Nucleus accumbens (tissue), 56 donors: ENCODE measurements at places on chromosomes 16 and 17.

GRCh38 chr17:27327397-27327796 lies 33.5 kb downstream of the WSB1 start:
- DNase-seq: no peak

DNA sequence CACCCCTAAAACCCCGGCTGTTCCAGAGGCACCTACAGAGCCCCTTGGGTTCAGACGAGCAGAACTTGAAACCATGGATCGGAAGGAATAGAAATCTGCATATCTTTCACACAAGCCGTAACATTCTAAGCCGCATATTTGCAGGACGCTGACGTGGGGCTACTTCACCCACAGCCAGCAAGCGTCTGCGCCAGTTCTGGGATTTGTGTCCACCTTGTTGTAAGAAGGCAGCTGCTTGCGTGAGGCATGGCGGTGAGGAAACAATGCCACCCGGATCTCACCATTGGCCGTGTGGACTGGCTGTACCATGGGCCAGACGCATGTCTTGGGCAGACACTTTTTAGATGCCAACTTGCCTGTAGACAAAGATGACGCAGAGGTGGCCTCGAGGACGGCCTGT lies 34.5 kb downstream of the TNFRSF13B start:
- DNase-seq: no peak

GRCh38 chr17:81967244-81967532 lies 6.2 kb upstream of the NOTUM start:
- no peak for DNase-seq

DNA sequence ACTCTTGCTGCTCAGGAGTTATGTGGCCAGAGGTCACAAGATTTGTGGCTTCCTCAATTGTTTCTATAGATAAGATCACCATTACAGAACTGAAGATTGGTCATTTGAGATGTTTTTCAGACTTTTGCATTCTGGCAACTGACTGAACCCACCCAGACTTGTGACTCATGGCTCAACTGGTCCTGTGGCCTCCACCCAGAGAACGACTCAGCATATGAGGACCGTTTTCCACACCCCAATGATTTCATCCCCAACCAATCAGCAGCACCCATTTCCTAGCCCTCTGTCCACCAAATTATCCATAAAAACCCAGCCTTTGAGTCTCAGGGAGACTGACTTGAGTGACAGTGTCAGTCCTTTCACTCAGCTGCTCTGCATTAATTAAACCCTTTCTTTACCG lies 143.2 kb upstream of the ASIC2 start:
- DNase-seq: no peak

DNA sequence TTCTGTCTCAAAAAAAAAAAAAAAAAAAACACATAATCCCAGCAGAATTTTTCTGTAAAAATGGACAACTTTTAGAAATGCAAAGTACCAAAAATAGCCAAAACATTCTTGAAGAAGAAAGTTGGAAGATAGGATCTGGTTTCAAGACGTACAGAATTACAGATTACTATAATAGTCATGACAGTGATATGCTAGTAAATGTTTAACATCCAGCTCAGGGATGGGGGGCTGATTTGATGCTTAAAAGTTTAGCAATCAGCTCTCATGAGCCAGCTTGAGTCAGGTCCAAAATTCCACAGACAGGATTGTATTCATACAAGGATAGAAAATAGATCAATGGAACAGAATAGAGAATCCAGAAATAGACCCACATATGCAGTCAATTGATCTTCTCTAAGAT lies 100.5 kb downstream of the CYB561 start:
- no peak for DNase-seq

GRCh38 chr17:61867033-61867432 lies 3.7 kb upstream of the BRIP1 start:
- DNase-seq: no peak

GRCh38 chr16:9331503-9331902 lies 240.1 kb downstream of the HAPSTR1 start:
- no peak for DNase-seq

DNA sequence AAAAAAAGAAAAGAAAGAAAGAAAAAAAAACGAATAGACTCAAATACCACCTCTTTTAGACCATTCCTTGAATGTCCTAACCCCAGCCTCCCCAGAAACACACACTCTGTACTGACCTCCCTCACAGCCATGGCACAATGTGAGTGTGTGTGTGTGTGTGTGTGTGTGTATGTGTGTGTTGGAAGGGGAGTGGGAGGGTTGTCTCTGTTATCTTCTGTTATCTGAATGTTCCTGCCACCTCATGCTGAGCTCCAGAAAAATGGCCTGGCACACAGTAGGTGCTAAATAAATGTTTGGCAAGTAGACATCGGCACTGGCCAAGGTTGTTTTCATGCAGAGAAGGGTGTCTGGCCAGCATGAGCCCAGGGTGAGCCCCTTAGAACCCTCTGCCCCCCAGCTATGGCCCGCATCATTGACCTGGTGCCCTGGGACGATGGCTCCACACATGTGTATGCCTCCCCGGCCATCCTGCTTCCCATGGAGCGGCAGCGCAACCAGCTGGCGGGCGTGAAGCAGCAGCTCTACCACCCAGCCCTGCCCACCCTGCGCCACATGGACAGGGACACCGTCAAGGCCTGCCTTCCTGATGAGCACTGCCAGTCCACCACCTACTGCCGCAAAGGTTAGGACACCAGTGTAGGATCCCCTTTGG lies 6.6 kb upstream of the CNGB1 start:
- no peak for DNase-seq

DNA sequence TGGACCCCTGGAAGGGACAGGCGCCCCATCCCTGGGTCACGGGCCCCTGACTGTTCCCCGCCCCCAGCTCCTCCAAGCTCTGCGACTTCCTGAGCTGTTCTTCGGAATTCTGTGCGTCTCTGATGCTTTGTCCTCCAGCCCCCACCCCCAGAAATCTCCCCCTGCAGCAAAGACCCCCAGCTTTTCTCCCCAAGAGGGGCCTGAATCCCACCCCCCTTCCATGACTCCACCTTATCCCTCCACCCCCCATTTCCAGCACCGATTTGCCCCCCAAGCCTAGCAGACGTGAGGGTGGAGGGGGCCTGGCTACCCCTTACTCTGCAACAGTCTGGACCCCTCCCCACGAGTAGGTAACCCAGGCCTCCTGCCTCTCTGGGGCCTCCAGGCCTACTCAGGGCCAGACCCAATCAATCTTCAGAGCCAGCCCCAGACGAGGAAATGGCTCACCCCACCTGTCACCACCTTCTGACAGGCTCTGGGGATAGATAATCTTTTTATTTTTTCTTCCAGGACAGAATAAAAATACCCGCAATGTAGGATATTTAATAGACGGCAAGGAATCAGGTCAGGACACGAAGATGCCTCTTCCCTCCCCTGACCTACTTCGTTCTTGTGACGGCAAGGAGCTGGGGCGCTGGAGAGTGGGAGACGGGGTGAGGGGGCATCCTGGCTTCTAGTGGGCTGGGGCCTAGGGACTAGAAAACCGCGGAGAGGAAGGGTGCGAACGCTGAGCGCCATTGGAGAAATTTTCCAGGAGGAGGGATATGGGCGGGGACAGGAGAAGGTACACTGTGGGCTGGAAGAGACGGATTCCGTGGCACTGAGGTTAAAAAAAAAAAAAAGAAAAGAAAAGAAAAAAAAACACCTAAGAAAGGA lies 744 bp upstream of the PLXDC1 start:
- no peak for DNase-seq

DNA sequence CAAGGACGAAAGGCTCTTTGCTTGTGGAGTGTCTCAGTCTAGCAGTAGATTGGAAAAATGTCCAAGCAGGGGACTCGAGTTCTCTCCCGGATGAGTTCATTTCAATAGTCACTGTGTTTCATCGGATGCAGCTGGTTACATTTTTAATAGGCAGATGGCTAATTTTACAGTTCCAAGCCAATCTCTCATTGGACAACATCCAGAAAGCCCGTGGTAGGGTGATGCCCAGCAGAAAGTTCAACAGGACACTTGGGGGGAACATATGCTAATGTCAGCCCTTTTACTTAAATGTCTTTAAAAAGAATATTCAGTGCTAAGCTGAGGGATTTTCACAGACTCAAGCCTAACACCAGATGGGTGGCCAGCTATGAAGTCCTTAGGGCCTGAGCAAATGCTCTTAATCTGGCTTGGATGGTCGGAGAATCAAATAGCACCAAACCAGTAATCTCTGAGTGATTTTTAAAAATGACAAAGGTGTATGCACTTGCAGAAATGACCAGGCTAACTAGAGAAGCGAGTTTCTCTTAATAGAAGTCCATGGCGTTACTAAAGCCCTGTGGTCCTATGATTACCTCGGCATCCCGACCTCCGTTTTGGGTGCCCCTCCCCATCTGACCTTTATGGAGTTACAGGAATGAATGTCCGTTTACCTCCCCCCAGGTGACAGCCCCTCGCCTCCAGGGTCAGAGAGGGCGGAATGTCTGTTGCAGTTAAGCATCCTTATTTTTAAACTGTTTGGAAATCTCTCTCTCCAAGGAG lies 289.2 kb upstream of the SALL1 start:
- DNase-seq: peak; percentile 58

DNA sequence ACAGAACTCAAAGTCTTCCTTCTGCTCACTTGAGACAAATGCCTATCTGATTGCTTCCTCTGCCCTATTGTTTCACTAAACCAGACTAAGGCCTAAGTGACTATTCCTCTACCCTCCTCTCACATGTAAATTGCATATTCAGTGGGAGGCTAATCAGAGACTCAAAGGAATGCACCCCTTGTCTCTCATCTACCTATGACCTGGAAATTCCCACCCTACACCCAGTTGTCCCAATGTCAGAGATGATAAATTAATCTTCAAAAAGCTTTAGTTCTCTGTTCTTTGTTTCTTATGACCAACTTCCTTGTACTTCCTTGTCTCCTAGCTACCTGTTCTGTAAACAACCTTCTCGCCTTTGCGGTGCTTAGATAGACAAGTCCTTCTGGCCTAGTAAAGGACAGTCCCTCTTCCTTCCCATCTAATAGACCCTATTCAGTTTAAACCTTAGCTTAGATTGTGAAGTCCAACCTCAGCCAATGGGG lies 76.0 kb downstream of the EMP2 start:
- DNase-seq: no peak

- no peak for DNase-seq
Observed at GRCh38 chr17:3730881-3731429, 7.3 kb downstream of the HASPIN start.

DNA sequence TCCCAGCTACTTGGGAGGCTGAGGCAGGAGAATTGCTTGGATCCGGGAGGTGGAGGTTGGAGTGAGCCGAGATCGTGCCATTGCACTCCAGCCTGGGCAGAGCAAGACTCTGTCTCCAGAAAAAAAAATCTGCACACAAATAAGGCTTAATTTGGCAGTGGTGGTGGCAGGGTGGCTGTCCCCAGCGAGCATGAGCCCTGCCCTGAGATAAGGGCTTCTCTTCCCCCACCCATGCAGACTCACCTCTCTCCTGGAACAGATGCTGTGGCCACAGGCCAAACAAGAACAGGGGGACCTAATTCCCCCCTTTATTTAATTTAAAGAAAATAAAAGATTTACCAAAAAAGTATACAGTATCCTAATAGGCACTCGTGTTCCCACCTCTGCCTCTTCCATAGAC lies 157.2 kb downstream of the RAB11FIP4 start:
- no peak for DNase-seq

DNA sequence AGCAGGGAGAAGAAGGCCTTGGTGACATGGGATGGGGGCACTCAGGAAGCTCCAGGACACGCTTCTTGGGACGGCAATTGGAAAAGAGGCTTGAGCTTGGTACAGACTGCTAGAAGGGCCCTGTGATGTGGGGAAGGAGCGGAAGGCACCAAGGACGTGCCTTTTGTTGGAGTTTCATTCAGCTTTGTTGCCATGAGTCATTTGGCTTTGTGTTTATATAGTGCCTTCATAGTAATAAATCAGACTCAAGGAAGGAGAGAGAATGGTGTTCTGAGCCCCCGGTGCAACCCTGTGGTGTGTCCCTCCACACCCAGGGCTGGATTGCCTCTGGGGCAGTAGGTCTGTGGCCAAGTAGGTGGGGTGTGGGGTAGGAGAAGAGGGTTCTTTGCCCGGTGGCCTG lies 7.4 kb upstream of the TBX4 start:
- DNase-seq: no peak

- DNase-seq: peak; percentile 81
Observed at GRCh38 chr17:81295031-81295675, at the start of gene SLC38A10. TSS of gene SLC38A10 (minus strand) at chr17:81295307. CDS start at chr17:81294921, 386 bp downstream.

DNA sequence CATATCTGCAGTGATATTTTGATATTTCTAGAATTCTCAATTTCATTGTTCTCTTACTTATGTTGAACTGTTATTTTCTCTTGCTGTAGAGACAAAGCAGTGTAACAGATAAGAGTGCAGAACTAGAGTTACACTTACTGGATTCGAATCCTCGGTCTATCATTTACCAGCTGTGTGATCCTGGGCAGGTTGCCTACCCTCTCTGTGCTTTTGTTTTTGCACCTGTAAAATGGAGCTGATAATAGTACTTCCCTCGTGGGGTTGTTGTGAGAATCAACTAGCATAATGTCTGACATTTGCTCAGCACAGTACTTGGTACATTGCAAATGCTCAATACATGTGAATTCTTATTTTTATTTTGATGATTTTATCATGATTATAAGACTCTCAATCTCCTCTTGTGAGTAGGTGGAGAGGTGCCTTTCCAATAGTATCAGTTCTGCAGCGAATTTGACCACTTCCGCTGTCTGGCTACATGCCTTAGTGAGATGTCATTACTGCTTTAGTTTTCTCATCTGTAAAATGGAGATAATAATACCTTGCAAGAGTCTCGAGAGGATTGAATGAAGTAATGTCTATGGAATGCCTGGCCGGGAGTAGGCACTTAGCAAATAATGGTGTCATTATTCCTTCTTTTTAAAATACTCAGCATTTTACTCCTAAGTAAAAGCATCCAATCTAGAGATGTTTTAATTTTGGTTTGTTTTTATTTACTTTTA lies 312.2 kb upstream of the MAF start:
- no peak for DNase-seq

- DNase-seq: no peak
Observed at GRCh38 chr16:80723091-80723490, 81.3 kb downstream of the CDYL2 start.

DNA sequence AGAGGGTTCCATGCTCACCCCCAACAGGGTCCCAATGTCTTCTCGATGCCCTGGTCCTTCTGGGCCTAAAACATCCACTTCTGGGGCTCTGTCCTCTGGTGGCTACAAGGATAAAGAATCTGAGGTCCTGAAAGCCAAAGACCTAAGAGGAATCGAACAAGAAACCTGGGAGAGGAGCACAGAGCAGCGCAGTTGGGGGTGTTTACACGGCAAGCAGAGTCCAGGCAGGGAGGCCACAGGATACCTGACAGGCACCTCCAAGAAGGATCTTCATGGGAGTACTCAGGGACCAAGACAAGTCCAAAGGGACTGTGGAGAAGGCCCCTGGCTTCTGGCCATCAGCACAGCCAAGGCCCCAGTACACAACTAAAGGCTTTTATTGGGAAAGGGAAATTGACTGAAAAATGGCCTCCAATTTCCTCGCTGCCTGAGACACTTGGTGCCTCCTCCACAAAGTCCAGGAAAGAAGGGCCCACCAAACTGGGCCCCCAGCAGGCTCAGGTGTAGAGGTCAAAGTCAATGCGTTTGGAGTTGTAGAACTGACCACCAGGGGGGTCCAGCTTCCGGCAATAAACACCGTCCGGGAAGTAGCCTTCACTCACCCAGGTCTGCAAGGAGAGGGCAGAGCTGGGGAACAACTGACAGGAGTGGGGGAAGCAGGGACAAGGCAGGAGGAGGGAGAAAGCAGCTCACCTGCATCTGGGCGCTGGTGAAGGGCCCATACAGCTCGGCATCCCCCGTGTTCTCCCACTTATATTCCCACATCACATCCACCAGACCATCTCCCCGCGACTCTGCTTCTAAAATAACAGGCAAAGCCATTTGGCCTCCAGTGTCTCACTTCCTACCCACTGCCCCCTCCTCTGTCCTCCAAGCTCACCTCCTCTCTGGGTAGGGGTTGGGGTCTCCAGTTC lies 2.4 kb downstream of the CD2BP2 start:
- DNase-seq: no peak
